ENCODE measurements at places on chromosomes 4 and X.

DNA sequence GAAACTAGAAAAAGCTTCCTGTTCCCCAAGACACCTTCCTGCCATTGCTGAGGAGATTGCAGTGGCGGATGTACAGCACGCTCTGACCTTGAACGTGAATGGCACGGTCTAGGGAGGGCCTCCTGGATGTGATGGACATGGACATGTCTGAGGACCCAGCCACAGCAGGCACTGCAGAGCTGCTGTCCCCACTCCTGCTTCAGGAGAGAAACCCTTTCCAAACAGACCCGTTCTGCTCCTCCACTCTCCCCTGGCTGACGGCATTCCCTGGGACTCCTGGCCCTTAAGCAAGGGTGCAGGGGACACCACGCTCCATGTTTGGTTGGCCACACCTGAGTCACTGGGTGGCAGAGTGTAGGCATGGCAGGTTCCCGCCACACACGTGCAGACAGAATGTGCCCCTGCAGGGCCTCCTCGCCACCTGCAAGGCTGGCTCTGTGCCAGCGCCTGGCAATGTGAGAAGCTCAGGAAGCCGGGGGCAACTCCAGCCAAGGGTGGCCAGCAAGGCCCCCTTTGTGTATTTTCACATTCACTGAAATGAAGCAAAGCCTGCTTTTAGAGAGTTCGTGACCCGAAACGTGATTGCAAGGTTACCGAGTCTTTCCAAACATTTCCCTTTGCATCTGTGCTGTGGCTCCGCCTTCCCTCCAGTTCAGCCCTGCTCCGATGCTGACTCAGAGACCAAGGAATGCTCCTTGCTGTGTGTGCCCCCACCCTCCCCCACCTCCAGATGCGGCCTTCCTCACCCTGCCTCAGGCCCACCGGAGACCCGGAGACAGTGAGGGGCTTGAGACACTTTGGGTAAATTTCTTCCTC lies 46.1 kb downstream of the HTRA3 start:
- DNase-seq: no peak

DNA sequence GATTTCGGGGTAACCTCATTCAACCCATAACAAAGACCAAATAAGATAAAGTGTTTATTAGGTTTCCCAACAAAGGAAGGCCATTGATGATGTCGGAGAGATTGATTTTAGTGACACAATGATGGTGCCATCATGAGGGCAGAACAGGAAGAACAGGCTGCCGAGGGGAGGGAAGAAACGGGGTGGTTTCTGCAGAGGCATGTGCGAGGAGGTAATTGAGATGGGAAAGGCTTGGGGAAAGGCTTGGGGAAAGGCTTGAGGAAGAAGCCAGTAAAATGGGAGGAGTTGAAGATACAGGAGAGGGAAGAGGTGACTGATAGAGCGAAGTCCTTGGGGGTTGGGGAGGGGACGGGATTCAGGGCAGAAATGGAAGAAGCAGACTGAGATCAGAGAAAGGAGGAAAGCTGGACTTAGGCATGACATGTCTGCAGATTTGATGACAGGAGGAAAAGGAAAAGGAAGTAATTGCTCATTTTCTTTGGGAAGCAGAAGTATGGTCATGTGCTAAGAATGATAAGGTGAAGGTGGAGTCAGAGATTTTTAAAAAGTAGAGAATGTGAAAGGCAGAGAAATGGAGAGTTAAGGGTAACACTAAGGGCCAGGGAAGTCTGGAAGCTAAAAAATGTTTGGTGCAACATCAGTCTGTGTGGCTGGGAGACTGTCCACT lies 6.0 kb downstream of the HPSE start:
- no peak for DNase-seq

- DNase-seq: no peak
These were observed 311.3 kb downstream of the PCDH19 start for GRCh38 chrX:100098660-100099375.

GRCh38 chrX:22278375-22278774 lies 5.7 kb downstream of the CBLL2 start:
- no peak for DNase-seq

GRCh38 chr4:120918788-120919187 lies 3.7 kb downstream of the PRDM5 start:
- DNase-seq: no peak

GRCh38 chrX:24494647-24495075 lies 29.6 kb downstream of the PDK3 start:
- no peak for DNase-seq

DNA sequence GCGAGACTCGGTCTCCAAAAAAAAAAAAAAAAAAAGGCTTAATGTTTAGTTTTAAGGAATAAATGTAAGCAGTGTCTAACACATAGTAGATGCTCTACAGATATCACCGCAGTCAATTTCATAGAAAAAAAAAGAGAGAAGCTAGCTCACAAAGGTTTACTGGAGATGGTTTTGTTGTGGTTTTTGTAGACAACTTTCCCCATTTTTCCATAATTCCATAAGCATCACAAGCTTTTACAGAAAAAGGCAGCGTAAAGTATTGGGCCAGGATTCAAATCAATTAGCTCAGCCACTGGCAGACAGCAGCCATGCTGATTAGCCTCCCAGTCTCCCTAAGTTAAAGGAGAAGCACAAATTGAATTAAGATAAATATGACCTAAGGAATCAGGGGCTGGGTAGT lies 1.5 kb downstream of the GRSF1 start:
- no peak for DNase-seq

GRCh38 chrX:146615628-146616348 lies 193.8 kb upstream of the CXorf51B start:
- no peak for DNase-seq

DNA sequence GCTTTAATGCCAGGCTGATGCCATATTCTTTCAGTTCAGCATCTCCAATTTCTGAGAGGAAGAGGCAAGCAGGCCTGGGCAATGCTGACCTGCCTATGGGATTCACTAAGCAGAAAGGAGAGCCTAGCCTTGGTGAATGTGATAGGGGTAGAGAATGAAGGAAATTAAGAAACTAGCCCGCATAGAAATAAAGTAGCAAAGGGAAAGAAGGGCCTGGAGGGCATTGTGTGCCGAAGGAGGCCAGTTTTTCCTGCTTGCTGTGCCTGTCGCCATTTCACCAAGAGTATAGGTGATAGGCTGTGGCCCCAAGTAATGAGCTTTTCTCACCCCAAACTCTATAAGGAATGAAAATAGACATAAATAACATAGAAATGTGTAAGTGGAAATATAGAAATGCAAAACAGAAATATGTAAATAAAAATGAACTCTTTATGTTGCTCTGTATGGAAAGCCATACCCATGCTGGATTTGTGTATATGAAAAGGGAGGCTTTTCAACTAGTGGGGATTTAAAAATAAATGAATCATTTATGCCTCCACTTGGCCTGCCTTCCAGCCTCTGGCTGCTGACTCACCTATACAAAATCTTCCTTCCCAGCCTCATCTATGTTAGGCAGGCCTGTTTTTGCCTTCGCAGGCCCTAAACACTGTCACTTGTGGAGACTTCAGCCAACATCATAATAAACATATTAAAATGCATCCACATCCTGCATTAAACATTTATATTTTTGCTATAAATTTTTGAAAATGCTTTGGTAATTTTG lies 5.1 kb upstream of the OCRL start:
- DNase-seq: no peak

DNA sequence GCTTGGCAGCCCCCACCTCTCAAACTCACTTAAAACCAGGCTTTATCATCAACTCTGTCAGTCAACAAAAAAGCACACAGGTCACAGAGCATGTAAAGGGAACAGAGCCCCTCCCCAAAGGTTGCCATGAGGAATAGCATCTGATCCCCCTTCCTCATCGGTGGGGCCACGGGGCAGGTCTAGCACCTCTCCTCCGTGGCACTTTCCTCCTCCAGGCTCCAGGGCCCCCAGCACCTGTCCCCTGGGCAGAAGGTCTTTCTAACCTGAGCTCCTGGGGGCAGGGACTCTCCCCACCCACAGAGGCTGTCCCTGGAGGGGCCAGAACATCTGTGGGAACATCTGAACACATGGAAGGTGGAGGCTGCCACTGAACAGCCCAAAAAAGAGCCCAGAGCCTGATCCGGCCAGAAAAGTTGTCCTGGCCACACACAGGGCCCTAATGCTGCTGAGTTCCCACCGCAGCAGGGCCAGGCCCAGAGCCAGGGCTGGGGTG lies 65.7 kb downstream of the ZFYVE28 start:
- DNase-seq: no peak

DNA sequence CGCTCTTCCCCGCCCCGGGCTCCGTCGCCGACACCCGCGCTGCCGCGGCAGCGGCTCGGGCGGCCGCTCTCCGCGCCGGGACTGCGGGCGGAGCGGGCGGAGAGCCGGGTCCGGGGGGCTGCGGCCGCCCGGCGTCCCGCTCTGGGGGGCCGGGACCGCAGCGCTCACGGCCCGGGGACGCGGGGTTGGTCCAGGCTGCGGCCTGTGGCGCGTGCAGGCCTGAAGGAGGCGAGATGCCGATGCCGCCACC lies 492 bp downstream of the GALNT7 start:
- no peak for DNase-seq

Data from AML-193 (cell line).